Activated T-cell treated with anti-CD3 and anti-CD28 coated beads, Interleukin-2, amount 50 U/mL, for 72 hours (primary cell): ENCODE measurements at places on chromosomes 4 and X. TPM values are rescaled to one million over a fixed set of nuclear protein-coding genes. Genes with fewer than 3 reads are reported as not detected.

The SMPX gene
- total RNA-seq = not detected

The XPNPEP2 gene
- 0.24 TPM for total RNA-seq

The GIMD1 gene
- not detected for total RNA-seq

The ZFX gene
- total RNA-seq = 78.6 TPM

The XAGE1B gene
- total RNA-seq = not detected

The SOWAHB gene
- total RNA-seq = not detected

The HDX gene
- 1.3 TPM for total RNA-seq

The EGFL6 gene
- total RNA-seq = 2.4 TPM

The UGT8 gene
- total RNA-seq = 0.74 TPM

The SLC49A3 gene
- 0.29 TPM for total RNA-seq

The EDA2R gene
- total RNA-seq = 10.5 TPM

The CLDN22 gene
- total RNA-seq = not detected

The RAI2 gene
- 1.5 TPM for total RNA-seq

The ZXDA gene
- 4.9 TPM for total RNA-seq

The GAB3 gene
- total RNA-seq = 6.2 TPM

The SSX7 gene
- total RNA-seq = not detected

The GRPR gene
- not detected for total RNA-seq

The MGAT4D gene
- not detected for total RNA-seq

The ZFYVE28 gene
- 14.4 TPM for total RNA-seq

The ETDC gene
- not detected for total RNA-seq

The ALB gene
- not detected for total RNA-seq

The FAM114A1 gene
- total RNA-seq = 0.48 TPM

The XAGE2 gene
- not detected for total RNA-seq

The ARHGAP6 gene
- not detected for total RNA-seq

The SPARCL1 gene
- not detected for total RNA-seq

The CACNA1F gene
- 4.1 TPM for total RNA-seq

The CXCL10 gene
- total RNA-seq = 0.62 TPM

The WFS1 gene
- total RNA-seq = 7.4 TPM

The SHOX gene
- total RNA-seq = not detected

The TBX22 gene
- total RNA-seq = not detected

The PRKX gene
- total RNA-seq = 80.6 TPM

The DMD gene
- 4.6 TPM for total RNA-seq

The UGT2B10 gene
- not detected for total RNA-seq

The CFAP47 gene
- total RNA-seq = not detected

The SPP1 gene
- total RNA-seq = not detected

The LRRC66 gene
- 0.77 TPM for total RNA-seq

The GAGE12F gene
- total RNA-seq = not detected

The SUPT20HL2 gene
- not detected for total RNA-seq

The ABLIM2 gene
- 0.34 TPM for total RNA-seq

The MUC7 gene
- total RNA-seq = not detected

The DUX4 gene
- not detected for total RNA-seq

The GPC3 gene
- 0.39 TPM for total RNA-seq

The ALPK1 gene
- total RNA-seq = 64.7 TPM

The MAGEB3 gene
- total RNA-seq = not detected

The TCEAL5 gene
- not detected for total RNA-seq

The SPANXD gene
- total RNA-seq = not detected

The MAGEA6 gene
- not detected for total RNA-seq

The CCDC149 gene
- 0.19 TPM for total RNA-seq

The CXXC4 gene
- 0.07 TPM for total RNA-seq

The OFD1 gene
- 66.7 TPM for total RNA-seq

The TRO gene
- total RNA-seq = 7.6 TPM

The PABPC1L2A gene
- total RNA-seq = not detected
